ENCODE measurements at places on chromosomes 12 and 14.

GRCh38 chr12:95439461-95440230 lies 34.3 kb upstream of the METAP2 start:
- DNase-seq = no peak

GRCh38 chr12:128178966-128179365 lies 88.0 kb upstream of the TMEM132C start:
- no peak for DNase-seq

GRCh38 chr12:128267651-128268378 lies 845 bp downstream of the TMEM132C start:
- no peak for DNase-seq

DNA sequence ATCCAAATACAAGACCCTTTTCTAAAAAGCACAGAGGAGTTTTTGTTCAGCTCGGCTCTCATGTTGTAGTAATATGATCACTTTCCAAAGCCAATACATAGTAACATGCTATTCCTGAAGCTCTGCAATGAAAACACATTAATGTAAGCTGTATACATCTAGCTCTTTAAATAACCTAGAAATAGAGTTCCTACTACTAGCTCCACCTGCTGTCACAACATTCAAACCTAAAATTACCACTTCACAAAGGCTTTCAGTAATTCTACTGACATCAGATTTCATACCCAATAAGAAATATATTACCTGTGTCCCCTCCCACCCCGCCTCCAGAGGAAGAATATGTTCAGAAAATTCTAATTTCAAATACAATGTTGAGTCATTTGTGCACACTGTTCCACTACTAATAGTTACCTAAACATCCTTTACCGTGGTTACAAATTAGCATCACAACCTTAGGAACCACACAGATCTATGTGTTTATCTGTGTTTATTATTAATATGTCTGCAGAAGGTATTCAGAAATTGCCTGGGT lies 17.8 kb downstream of the EFCAB11 start:
- DNase-seq = no peak

- no peak for DNase-seq
Measured at GRCh38 chr12:19351346-19351745, 87.9 kb upstream of the AEBP2 start.

DNA sequence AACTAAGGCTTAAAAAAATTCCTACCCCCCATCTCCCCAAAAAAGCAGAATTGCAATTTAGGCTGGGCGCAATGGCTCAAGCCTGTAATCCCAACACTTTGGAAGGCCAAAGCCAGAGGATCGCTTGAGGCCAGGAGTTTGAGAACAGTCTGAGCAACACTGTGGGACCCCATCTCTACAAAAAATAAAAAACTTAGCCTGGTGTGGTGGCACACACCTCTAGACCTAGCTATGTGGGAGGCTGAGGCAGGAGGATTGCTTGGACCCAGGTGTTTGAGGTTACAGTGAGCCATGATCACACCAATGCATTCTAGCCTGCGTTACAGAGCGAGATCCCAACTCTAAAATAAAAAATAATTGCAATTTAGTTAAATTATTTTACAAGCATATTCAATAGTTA lies 54.1 kb downstream of the CPM start:
- no peak for DNase-seq

DNA sequence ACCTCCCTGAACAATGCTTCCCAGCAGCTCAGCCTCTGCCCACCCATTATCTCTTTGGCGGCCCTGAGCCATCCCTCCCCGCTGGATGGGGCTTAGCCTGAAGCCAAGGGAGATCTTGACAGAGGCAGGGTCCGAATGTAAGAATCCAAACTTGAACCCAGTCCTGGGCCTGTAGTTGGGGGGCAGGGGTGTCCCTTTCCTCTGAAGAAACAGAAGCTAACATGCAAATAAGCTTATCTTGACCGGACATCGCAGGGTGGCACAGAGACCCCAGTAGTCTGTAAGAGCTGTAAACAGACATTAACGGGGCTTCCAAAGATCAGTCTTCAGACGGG lies 6.0 kb downstream of the DLK1 start:
- no peak for DNase-seq

- no peak for DNase-seq
Measured at GRCh38 chr14:68716698-68717097, 76.2 kb downstream of the ZFP36L1 start.

- DNase-seq = no peak
Measured at GRCh38 chr12:14275886-14276285, 89.6 kb upstream of the ATF7IP start.

DNA sequence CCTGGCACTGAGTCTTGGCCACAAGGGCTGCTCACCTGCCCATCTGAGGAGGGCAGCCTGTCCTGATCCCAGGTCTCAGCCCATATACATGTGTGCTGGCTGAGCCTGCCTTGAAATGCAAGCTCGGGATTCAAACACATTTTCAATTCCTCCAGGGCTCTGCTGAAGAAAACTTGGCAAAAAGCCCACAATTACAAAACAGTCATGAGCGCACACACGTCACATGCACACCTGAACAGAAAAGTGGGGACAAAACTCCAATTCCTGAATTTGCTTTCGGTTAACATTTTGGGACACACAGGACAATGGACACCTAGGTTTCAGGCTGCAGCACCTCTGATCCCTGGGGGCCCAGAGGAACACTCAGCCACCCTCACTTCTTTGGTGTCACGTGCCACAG lies 113.9 kb downstream of the RBM19 start:
- DNase-seq = no peak

DNA sequence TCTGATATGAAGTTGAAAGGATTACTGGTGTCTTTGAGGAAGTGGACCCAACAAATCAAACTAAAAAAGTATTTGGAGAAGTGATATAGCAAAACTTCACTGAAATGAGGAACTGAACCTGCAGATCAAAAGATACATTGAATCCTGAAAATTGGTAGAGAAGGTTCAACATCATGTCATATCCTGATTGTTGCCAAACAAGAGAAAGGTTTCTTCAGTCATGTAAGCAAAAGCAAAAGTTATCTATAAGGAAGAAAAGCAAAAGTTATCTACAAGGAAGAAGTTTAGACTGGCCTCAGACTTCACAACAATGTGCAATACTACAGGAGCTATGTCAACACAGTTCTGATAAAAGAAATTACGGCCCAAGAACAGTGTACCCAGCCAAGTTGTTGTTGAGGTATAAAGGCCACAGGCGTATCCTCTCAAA lies 142.7 kb downstream of the RAD51B start:
- DNase-seq = no peak

DNA sequence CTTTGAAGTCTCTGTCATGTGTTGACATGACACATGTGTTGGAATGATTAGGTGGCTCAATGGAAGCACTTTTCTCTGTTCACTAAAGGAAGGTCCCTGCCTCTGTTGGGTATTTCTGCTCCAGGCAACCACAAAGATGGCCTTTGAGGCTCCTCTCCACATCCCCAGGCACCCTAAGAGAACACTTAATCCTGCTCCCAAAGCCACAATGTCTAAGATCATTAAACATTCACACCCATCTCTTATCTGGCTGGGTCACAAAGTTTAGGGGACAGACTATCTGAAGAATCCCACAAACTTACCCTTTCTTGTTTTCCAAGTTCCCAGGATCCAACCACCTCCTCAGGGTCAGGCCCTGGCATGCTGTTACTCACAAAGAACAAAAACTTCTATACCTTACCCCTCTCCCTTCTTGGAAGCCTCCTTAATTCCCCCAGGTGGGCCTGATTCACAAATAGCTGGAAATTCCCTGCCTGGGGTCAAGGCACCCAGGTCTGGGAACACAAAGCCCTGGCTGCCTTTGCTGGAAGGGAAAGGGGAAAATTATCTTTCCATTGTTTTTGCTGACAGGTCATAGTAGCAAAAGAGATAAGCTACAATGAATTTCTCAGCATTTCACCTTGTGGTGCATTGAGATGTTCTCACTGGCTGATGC lies 333.7 kb downstream of the PCNX1 start:
- DNase-seq = no peak
